ENCODE measurements at places on chromosomes 5 and 9.

- DNase-seq = no peak
Observed at GRCh38 chr9:106146886-106147285, 452.5 kb downstream of the TMEM38B start.

- DNase-seq = no peak
Observed at GRCh38 chr9:124321935-124322334, 64.2 kb downstream of the NEK6 start.

DNA sequence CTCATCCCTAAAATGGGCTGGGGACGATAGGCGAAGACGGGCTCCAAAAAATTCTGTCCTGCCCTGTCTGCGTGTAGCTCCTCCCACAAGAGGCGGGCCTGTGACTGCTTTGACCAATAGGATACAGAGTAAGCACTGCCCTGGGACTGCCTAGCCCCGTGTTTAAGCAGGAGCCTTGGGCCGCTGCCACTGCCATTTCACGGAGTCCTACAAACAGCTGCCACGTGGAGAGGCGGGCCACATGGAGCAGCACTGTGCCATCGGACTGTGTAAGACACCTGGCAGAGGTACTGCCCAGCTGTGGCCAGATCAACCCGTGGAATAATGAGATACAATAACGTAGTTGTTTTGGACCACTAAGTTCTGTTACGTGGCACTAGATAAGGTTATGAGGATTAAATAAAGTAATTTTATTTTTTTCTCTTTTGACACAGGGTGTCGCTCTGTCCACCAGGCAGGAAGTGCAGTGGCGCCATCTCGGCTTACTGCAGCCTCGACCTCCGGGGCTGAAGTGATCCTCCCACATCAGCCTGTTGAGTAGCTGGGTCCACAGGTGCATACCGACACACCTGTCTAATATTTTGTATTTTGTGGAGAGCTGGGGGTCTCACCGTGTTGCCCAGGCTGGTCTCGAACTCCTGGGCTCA, 87.2 kb downstream of the LMNB1 start:
- DNase-seq = no peak

DNA sequence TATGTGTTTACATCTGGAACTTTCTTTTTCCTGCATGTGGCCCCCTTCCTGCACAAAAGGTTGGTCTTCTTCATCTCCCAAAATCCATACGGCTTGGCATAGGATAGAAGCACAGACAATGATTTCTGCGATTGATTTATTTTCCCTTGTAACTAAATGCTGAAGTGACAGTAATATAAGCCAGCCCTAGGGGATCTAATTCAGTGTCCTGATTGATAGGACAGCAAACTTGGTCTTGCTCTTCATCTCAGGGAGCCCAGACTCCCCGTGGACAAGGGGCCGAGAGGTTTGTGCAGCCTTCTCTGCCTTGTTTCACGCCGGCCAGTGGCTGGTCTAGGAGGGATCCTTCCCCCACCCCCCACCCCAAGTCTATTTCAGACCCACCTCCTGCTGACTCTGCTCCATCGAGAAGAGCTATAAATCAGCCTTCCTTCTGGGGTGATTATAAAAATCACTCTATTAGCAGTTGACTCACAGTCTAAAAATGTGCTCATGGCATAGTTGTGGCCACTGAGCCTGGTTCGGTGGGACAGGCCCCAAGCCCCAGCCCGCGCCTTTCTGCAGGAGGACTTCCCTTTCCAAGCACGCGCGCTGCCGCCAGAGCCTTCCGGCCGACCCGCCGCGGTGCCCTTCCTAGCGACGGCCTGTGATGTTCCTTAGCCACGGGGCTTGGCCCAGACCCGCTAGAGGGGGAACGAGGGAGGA, 89.8 kb upstream of the COL5A1 start:
- no peak for DNase-seq

- DNase-seq = no peak
Observed at GRCh38 chr5:178230879-178231538, 1.6 kb downstream of the PHYKPL start.

All from effector memory CD4-positive, alpha-beta T cell (primary cell).